Activated naive CD8-positive, alpha-beta T cell treated with anti-CD3 and anti-CD28 coated beads for 36 hours (primary cell): ENCODE measurements at places on chromosomes 5 and 9.

DNA sequence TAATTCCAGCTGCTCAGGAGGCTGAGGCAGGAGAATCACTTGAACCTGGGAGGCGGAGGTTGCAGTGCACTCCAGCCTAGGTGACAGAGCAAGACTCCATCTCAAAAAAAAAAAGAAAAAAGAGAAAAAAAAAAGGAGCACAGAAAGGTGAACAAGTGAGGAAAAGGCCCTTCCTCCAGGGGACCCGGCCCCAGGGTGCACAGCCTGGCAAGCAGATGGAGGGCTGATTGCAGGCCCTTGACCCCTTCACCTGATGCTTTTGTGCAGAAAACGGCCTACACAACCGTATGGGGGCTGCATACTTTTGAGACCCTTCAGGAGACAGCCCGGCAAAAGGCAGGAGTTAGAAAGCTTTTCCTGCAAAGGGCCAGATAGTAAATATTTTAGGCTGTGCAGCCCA is 33.9 kb downstream of the HRH2 start:
- DNase-seq, result no peak

DNA sequence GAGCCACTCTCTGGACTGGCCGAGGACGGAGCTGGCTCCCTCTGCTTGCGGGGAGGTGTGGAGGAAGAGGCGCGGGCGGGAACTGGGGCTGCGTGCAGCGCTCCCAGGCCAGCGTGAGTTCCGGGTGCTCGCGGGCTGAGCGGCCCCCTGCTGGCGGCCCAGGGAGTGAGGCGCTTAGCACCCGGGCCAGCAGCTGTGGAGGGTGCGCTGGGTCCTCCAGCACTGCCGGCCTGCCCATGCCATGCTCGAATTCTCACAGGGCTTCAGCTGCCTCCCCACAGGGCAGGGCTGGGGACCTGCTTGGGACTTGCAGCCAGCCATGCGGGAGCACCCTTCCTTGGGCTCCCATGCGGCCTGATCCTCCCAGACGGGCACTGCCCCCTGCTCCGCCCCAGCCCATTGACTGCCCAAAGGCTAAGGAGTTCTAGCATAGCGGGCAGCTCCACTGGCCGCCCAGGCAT is 416.9 kb downstream of the MRPS30 start:
- no peak for DNase-seq

GRCh38 chr5:122523776-122524175 is 211.7 kb downstream of the SNCAIP start:
- no peak for DNase-seq

GRCh38 chr5:145682197-145682899 is 152.8 kb downstream of the PRELID2 start:
- DNase-seq, result no peak

DNA sequence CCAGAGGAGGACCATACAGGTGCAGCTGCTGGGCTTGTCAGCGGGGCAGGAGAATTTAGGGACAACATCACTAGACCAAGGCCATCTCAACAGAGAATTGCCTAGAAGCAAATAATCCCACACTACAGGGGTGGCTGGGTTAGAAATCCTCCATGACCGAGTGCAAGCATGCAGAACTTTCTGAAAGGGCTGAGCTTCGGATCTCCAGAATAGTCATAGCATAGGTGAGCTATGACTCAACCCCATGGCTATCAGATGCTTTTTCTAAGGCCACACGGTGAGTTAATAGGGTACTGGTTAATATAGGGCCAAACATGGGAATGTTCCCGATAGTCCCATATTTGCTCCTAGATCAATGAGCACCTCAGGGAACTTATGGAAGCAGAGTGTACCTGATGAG is 4.2 kb downstream of the KCNIP1 start:
- no peak for DNase-seq

DNA sequence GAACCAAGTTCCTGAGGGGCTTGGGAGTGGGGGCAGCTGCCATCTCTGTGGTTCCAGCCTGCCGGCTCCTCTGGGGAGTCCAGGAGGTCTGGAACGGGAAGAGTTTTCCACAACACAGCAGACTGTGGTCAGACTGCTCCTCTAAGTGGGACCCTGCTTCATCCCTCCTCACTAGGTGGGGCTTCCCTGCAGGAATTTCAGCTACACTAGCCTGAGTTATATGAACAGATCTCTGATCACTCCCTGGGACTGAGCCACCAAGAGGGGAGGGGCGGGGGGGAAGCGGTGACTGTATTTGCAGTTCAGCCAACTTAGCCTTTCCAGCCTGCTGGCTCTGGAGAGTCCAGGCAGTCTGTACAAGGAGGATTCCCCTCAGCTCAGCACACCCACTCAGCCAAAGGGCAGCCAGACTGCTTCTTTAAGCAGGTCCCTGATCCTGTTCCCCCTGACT is 19.4 kb downstream of the DTWD2 start:
- DNase-seq, result no peak

DNA sequence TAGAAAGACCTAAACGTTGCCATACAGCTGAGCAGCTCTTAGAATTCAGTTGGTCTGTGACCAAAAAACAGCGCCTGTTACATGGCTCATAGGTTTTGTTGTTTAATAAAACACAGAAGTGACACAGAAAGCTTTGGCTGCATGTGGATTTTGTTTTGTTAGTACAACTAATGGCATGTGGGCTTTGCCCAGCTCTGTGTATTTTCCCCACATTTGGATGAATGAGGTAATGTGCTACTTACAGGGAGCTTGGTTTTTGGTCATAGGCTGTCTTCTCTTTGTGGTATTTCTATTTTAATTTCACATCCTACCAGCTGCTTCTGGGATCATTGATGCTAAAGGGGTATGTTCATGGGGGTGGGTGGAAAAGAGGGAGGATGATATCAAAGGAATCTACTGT is 37.0 kb upstream of the POU4F3 start:
- no peak for DNase-seq

GRCh38 chr5:93587597-93588351 is 4.8 kb downstream of the NR2F1 start:
- DNase-seq, result no peak

DNA sequence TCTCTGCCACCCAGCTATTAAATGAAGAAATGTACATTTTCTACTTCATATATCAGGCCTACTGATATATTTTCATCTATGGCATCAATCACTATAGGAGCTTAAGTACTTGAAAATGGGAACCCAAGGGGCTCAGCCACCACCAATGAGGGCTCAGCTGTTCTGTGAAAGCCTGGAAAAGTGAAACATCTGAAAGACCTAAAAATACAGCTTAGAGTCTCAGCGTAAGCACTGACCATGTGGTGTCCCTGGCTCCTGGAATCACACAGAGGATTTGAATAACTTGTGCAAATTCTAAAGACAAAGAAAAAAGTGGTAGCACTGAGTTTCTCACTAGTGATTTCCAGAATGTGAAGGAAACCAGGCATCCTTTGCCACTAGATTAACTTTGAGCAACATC is 64.5 kb downstream of the PTPRD start:
- DNase-seq, result no peak

GRCh38 chr9:38207247-38207778 is 138.3 kb upstream of the SHB start:
- DNase-seq, result no peak

DNA sequence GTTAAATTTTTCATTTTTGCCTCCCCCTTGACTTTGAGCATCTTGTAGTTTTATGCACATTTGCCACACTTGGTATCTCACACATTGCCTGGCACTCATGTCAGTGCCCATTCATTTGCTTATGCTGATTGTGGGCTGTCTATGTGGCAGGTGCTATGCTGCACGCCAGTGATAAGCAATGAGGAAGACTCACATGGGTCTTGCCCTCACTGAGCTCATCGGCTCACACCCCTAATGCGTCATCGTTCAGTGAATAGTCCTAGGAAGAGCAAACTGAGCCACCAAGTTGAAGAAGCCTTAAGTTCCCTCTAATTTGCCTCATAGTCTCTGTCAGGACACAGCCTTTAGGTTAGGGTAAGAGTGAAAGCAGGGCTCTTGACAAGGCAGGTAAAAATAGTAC is 209.4 kb upstream of the IL12B start:
- DNase-seq, result no peak

GRCh38 chr9:35287987-35288632 is 126.3 kb downstream of the UNC13B start:
- no peak for DNase-seq

- no peak for DNase-seq
These were observed 18.7 kb downstream of the UBTD2 start for GRCh38 chr5:172264815-172265395.

DNA sequence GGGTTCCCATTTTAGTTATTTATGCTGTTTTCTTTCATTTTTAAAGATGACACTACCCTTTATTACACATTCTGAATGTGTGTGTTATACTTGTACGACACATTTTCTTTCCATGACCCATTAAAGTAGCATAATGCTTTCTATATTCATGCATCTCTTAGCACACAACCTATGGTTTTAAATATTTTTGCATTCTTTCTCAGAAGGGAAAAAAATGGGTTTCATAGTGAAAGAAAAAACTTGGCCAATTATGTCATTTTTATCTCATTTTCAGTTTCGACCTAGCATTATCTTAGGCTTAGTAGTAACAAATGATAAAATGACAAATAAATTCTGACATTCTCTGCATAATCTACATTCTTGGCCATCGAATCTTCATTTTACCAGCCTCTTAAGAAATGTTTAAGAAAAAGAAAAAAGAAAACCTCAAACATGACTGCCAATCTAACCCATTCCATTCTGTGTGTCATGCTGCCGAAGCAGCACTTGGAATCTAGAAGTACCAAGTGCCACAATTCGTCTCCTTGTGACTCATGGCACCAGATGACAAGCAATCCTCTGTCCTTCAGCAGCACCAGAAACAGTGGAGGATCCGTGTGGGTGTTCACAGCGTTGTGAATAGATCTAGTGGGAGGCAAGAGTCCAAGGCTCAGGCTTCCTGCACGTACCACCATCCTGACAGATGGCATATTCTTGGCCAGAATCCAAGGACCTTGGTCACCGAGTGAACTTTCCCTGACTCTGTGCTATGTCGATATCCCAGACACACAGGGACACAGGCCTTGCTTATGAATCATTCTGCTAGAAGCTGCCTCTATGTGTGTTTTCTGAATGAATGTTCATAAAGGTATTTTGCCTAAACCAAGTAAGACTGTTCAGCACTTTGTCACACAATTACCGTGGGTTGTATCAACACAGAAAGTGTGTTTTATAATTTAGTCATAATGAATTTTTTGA is 502.7 kb downstream of the NR2F1-AS1 start:
- no peak for DNase-seq
